Progenitor cell of endocrine pancreas (in vitro differentiated cells): ENCODE measurements at places on chromosomes 2 and 18.

GRCh38 chr2:219739066-219739465, 111.6 kb downstream of the SLC4A3 start:
- DNase-seq, result no peak

GRCh38 chr18:32420084-32420750, 50.5 kb downstream of the GAREM1 start:
- DNase-seq, result no peak

DNA sequence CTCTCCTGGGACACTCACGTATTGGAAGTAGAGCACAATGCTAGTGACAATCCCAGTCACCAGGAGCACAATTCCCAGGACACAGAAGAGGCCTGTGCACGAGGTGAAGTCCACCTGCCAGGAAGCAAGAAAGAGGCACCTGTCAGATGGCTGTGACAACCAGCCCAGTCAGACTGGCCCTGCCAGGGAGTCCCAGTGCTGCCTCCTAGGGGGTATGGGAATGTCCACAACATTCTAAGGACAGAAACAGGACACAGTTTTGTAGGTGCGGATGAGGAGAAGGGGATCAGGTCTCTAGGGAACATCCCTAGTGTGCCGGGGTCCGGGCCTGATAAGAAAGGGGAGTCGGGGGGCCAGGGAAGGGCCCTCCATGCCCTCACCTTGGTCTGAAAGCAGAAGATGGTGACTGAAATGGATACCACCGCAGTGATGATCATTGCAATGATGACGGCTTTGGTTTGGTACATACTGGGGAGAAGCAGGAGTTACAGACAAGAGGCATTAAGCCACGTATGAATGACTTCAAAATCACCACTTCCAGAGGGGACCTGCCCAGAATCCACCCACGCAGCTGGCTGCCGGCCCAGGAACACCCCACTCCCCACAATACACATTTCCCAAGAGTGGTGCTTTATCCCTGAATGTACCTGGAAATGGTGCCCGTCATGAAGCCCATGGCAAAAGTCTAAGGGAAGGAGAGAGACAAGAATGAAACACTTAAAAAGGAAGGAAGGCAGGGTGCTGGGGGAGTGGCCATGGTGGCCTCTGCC, 6.9 kb downstream of the PNKD start:
- DNase-seq, result no peak

DNA sequence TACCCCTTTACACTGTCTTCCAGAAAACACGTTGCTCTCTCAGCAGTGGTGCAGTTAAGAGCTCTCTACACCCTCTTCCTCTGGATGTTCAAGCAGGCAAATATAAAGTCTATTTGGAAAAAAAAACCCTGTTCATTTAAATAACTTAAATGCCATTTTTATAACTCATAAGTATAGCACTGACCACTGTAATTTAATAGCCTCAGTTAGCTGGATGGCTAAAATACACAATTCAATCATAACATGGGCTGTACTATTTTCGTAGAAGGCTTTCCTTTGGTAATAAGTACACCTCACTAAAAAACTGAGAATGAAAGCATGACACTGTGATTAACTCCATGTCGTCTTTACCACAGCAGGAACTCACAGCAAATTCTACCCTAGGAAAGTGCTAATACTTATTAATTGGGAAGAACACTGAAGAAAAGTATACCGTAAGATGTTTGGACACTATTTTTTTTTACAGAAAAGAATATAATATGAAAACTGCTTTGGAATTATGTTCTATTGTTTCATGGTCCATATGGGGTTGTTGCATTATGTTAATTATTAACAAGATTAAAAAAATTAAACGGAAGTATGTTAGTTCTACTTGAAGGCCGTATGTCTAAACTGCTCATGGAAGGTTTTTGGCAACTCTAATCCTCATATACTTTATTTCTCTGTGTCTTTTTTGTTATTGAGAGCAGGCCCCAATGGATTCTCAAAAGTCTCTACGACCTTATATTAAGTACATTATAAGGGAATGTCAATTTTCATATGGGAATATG, 269.1 kb downstream of the ZNF385B start:
- no peak for DNase-seq

GRCh38 chr2:122100346-122100745, 344.9 kb downstream of the TSN start:
- DNase-seq, result no peak

DNA sequence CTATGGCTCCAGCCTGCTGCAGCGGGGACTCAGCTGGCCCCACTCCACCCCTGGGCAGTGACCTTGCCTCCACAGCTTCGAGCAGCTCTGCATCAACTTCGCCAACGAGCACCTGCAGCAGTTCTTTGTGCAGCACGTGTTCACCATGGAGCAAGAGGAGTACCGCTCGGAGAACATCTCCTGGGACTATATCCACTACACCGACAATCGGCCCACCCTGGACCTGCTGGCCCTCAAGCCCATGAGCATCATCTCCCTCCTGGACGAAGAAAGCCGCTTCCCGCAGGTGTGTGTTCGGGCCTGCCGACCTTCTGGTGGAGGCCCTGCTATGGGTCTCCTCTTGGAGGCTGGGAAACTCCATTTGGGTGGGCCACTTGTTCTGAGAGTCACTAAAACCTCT, 48.6 kb downstream of the MYO7B start:
- DNase-seq, result no peak
